ENCODE measurements at places on chromosomes 1 and 21.
A peak's percentile ranks its signal among the peaks of the same experiment; 100 is the strongest.

- no peak for DNase-seq
These were observed 400.6 kb downstream of the NTNG1 start for GRCh38 chr1:107541412-107541811.

DNA sequence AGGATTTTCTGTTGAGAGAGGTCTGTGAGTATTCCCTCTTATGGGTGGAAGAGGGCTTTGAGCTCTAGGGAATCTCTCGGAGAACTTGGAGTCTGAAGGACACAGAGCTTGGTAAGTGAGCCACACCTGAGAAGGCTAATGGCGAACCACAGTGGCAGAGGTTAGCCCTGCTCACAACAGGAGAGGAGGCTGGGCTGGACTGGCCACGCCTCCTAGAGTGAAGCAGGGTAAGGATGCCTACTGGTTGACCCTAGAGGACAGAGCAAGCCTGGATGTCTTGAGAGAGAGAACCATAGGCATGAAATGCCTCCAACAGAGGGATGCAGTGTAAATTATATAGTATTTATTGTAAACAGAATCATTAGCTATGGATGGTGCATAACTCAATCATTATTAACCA lies 232.6 kb downstream of the PCP4 start:
- no peak for DNase-seq

DNA sequence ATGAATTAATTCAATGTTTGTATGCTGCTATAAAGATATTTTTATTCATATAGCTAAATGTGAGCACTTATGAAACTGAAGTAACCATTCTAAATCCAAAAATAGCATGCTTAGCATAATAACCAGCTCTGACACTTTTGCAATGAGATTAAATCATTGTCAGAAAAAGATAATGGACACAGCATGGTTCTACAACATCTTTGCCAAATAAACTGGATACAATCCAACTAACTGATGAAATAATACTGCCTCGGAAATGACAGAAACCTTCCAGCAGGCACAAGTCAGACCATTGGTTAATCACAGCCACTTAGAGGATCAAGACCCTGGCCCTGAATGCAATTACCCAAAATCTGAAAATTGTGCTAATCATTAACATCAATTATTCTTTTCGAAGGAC lies 592.7 kb upstream of the ADGRL4 start:
- no peak for DNase-seq

DNA sequence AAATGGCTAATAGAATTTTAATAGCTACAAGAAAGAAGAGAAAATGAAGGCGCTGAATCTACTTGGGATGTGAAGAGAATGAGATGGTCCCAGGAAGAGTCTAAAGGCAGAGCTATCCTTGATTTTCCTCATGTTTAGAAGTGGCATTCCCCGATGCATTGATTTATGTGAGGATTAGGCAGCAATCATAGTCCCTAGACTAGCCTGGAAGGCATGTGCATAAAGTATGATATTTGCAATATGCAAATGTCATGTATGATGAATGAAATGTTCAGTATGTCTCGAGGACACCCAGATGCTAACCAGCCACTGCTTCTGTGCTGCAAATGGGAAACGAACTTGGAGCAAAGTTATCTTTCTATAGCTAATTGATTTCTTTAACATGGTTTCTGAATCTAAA lies 641.5 kb upstream of the PLXNA2 start:
- DNase-seq = no peak

GRCh38 chr21:36064085-36064460 lies 3.7 kb upstream of the SETD4 start:
- no peak for DNase-seq

DNA sequence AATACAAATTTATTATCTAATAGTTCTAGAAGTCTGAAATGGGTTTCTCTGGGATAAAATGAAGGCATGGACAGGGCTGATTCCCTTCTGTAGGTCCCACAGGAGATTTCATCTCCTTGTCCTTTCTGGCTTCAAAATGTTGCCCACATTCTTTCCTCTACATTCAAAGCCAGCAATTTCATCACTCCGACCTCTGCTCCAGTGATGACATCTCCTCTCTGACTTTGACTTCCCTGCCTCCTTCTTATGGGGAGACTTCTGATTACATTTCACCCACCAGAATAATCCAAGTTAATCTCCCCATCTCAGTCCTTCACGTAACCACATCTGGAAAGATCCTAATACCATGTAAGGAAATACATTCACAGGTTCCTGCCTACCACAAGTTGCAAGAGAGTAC lies 358.0 kb upstream of the C1orf87 start:
- DNase-seq = no peak

- DNase-seq = no peak
These were observed 970.6 kb downstream of the NCAM2 start for GRCh38 chr21:21968810-21969209.

GRCh38 chr1:232805269-232806185 lies at the start of gene MAP10:
MAP10 (plus strand) TSS chr1:232805416; CDS start chr1:232805450, 34 bp downstream.
- DNase-seq = peak; percentile 58

DNA sequence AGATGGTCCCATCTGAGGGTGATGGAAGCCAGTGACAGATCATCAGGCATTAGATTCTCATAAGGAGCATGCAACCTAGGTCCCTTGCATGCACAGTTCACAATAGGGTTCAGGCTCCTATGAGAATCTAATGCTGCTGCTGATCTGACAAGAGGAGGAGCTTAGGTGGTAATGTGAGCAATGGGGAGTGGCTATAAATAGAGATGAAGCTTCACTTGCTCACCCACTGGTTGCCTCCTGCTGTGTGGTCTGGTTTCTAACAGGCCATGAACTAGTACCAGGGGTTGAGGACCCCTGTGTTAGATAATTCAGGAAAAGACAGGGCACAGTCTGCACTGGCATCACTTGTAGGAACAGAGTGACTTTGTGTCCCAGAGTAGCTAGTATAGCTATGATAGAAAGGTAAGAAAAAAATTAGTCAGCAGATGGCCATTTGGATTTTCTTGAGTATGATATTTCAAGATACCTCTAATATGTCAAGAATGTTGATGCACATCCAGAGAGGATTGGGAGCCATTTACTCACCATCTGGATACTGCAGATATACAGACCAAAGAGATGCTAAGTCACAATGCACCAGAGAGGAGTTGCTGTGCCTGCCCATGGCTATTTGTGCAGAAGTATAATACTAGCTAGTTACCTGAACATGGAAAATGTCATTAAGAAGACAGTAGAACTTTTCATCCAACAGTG lies 53.6 kb downstream of the ADCY10 start:
- no peak for DNase-seq

DNA sequence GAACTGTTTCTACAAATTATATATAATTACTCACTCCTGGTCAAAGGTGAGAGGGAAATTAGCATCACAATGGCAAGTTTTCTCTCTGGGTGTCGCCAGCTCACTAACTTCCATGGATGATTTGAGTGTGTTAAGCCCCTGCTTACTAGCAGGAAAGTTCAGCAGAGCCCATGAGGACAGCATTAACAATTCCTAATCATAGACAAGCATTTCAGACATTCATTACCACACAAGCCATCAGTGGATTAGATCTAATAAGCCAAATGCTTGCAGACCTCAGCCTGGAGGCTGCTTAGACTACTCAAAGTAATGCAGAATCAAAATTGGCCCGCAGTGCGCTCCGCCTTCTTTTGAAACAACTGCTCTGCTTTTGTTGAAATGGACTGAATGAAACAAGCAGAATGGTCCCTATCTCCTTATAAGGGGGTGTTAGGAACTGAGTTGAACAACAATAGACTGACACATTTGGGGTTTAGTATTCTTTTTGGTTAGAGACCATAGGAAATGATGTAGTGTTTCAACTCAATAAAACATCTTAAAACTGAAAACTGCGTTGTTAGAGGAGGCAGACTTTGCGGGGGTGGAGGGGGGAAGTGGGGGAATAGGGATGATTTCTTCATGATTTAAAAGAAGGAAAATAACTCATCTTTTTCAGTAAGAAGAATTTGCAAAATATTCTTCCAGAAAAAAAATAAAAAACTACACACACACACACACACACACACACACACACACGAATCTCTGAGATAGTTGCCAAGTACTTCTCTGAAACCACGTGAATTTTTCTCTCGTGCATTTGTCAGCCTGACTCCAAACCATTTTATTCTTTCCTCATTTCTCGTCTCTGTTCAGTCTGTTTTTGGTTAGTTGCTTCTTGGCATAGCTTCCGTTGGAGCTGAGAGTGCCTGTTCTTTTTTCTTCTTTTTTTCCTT lies 54.6 kb downstream of the GORAB start:
- no peak for DNase-seq

GRCh38 chr1:30340934-30341333 lies 382.5 kb downstream of the MATN1 start:
- DNase-seq = no peak

- no peak for DNase-seq
These were observed 3.1 kb upstream of the MMP23B start for GRCh38 chr1:1628754-1629429.

DNA sequence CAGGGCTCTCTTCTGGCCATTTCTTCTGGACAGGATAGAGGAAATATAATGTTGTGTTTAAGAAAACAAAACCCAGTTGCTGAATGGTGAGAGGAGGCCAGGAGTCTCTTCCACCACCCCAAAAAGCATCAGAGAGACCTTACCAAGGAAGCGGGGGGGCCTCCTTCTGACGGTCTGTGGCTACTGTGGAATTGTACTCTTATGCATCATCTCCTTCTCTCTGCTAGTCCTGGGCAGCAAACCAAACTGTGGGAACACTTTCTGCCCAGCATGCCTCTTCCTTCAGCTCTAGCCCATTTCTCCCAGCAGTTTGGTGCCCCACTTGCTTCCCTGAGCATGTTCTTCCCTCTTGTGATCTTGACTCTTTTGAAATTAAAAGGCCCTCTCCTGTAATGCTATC lies 157.7 kb downstream of the HHIPL2 start:
- DNase-seq = no peak

- no peak for DNase-seq
These were observed 31.1 kb downstream of the NFYC start for GRCh38 chr1:40722622-40723021.

DNA sequence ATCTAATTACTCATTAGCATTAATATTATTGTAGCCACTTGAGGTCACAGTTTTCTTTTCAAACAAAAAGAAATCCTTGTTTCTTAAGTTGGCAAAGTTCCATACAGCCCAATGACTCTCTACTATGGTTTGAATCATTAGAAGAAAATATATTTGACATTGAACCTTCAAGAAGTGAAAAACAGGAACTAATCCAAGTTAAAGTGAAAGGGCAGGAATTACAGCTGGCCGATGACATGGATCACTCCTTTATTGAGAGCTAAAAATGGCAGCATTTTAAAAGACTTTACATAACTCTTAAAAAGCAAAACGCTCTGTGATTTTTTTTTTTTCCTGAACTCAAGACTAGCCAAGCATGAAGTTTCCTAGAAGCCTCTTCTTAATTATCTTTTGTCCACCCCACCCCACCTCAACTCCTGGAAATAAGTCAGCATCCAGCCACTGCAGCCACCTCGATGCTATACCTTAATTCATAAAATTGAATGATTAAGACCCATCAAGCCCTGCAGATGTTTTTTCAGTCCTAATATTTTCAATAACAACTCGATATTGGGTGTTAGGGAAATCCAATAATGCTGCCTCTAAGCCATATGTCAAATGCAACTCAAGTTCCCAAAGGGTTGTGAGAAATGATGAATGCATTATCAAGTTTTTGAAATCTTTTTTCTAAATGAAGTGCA lies 323.1 kb downstream of the HHIPL2 start:
- DNase-seq = no peak

DNA sequence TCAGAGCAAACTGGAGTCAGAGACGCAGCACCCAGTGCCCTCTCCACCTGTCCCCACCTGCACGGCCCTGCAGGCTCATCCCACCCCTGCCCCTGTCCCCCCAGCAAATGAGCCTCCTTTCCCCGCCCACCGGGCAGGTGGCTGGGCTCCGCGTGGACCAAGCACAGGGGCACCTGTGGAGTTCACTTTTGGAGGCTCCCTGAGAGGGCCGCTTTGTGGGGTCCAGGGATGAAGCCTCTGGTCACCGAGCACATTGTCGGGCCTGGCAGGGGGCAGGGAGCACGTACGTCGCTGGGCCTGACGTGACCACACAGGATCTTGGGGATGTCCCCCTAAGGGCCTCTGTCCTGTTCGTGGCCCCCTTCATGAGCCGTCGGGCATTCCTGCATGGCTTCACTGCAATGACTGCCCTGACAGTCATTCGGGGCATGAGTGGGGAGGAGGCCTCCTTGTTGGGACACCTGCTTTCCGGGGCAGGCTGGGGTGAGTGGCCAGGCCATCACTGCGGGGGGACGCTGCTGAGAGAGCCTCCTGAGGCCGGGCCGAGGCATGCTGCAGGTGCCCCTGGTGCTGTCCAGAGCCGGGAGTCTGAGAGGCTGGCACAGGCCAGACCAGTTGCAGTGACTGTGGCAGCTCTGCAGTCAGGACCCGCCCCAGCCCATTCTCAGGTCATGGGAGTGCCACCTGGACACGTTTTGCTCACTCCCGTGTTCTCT lies 19.7 kb downstream of the SLX9 start:
- no peak for DNase-seq

DNA sequence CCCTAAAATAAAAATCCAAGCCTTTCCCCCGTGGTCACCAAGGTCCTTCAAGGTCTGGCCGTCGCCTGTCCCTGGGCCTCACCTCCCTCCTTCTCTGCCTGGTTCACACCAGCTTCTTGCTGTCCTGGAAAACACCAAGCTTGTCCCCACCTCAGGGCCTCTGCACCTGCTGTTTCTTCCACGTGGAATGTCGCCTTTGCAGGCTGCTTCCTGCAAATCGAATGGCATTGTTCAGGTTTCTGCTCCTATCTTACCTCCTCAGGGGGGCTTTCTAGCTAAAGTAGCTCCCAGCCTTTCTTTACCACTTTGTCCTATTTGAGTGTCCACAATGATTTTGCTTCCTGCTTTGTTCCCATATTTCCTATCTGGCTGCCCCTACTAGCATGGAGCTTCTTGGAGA lies 3.3 kb upstream of the CASZ1 start:
- no peak for DNase-seq

DNA sequence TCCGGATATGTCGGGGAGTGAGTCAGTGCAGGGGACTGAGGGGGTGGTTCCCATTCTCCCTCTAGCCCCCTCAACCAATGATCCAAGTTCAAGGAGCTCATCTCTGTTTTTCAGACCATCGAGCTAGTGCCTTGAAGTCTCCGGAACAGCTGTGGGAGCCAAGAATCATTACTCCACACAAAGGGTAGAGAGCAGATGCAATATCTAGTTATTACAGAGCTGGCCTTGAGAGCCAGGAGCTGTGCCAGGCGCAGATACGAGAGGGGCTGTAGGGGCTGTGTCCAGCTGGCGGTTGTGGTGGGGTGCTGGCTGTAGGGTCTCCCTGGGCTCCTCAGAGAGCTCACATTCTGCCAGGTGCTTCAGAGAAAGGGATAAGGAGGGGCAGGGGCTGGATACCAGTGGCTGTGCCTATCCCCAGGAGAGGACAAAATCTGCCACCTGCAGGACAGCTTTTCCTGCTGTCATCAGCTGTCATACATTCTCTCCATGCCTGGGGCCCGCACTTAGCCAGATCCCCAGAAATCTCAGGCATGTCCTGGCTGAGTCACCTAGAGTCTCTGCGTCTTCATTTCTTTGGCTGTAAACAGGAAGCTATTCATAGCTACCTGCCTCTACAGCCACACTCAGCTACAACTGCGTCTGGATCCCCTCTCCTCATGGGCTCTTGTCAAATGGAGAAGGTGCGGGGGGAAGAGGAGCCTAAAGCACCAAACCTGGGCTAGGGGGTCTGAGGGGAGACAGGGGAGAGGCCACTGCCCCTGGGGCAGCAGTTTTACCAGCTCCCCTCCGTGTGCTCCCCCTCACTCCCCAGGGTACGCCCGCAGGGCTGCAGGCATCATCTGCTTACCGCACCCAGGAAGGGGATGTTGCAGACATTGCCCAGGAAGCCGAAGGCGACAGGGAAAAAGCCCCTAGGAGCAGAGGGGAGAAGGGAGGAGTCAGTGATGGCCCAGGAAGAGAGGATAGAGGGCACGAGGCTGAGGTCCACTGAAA lies 2.4 kb upstream of the KISS1 start:
- no peak for DNase-seq

Measured in hypothalamus (tissue), 51 donors.